ENCODE measurements at places on chromosomes 5 and 9. TPM values are rescaled to one million over a fixed set of nuclear protein-coding genes. Genes with fewer than 3 reads are reported as not detected.

Gene IL7R
- total RNA-seq: 34.9 TPM

Gene TTC23L
- total RNA-seq: 2.8 TPM

DNA sequence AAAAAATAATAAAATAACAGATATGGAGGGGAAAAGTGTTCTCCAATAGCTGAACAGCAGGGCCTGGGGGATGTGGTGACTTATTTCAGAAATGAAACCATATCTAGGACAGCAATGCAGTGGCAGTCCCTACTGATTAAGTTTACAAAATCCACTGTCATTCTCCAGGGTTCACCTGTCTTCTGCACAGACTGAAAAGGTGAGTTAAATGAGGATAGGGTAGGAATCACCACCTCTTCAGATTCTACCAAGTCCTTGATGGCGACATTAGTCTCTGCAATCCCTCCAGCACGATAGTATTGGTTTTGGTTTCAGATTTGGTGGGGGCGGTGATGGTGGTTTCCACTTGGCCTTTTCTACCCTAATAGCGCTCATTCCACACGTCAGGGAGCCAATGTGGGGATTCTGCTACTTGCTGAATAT lies 32.3 kb upstream of the NPM1 start:
- DNase-seq: no peak

DNA sequence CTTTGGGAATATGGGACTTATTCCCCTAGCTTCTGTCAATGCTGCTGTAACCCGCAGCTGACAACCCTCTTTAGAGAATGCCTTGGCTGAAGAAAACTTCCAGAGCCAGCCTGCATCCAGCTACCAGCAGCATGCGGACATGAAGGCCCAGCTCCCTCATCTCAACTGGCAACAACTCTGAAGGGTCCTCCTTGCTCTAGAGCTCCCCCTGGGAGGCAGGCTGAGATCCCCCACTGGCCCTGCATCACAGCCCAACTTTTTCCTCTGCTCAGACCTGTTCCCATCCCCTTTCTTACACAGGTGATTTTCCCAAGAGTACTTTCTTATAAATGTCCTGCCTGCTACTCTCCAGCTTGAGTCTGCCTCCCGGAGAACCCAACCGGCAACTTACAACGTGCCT lies 18.7 kb upstream of the WNT8A start:
- no peak for DNase-seq

DNA sequence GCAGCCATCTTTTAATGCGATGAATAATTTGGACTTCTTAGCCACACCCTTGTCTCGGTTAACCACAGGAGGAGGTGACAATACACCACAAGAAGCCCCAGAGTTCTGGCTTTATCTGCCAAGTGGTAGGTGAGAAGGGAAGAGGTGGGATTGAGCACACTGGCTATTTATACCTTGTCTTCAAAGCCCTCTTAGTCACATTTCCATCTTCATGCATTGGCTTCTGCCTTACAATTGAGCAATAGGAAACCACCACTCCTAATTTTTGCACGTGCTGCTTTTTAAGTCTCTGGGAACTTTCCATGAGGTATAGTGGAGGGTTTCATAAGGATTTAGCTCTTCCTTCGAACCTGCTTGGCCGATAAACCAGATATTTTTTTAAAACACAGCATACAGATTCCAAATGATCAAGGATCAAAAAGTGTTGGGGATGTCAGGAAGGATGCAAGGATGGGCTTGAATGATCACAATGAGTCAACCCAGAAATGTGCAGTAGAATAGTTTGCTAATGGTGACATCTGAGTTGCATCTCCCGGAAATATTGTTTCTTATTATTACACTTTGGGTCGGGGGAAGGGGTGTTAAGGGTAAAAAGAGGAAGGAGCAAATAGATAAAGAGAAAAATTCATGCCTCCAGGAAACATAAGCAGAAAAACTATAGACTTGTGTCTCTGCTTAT lies 25.5 kb downstream of the PLAC8L1 start:
- DNase-seq: no peak

DNA sequence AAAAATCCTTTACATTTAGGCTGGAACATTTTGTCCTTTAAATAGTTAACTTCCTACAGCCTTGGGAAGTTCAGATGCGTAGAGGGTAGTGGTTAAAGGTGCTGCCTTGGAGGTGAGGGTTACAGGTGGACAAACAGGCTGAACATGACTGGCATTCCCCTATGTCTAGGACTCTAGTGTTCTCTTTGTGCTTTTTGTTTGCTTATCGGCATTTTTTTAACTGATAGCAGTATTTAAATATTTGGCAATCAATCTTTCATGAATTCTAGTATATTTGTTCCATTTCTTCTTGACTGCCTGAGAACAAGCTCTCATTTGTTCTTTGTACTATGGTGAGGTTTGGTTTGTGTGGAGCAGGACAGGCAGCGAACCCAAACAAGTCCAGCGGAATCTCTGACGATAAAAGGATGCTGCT lies 307.6 kb downstream of the CTNND2 start:
- DNase-seq: no peak

- DNase-seq: no peak
These were observed 158.7 kb upstream of the TNC start for GRCh38 chr9:115276621-115277020.

GRCh38 chr5:65672796-65673195 lies 48.0 kb downstream of the SHLD3 start:
- DNase-seq: no peak

DNA sequence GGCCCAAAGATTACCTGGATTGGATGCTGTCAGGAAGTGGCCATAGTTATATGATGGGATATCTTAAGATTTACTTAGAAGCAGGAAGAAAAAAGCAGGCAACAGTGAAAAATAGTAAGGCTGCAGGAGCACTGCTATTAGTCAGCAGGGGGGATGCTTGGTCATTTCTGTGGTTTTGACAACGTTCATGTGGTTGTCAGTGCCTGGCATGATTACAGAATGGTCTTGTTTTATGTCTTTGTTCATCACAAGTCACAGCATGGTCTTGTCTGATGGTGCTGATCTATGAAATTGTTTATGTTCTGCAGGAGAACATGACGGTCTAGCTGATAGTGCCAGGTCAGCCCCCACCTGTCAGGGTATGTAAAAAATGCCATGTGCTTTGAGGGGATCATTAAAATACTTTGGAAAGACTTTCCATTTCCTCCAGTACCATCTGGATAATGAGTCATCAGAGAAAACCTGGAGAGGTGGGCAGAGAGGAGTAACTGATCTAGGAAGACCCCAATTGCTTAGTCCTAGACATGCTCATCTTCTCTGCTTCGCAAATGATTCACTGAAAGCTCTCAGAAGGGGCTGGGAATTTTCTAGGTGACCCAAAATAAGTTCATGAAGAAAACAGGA lies 48.5 kb downstream of the PLGRKT start:
- no peak for DNase-seq

DNA sequence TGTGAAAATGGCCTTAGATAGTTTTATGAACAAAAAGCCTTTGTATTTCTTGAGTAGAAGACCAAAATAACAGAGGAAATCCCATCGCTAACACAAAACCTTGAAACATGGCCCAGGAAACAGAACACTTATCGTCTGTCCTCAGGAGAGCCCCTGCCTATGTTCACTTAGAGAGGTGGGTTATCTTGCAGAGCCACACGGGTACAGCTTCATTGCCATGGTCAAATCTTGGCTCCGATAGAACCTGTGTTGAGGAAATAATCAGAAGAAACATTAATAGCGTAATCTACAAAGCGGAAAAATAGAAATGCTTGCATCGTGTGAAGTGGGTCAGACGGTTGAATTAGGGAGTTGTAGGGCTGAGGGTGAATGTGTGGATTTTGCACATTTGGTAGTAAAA lies 216.1 kb downstream of the MAST4 start:
- DNase-seq: no peak

DNA sequence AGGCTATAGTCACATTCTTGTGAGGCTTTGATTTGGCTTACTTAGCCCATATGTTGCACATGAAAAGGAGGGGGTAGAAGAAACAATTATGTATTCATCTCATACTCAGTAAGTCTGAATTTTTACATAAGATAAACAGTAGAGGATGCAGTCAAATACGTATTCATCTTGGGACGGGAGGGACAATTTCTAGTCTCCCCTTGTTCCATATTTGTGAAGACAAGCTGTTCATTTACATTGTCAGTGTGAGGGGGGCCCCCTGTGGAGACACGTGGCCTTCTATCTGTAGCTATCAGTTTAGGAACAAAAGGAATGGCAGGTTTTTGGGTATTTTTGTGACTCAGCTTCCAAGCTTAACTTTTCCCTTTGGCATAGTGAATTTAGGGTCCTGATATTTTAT lies 49.2 kb upstream of the PPP1R2B start:
- DNase-seq: no peak

- DNase-seq: no peak
These were observed 50.7 kb downstream of the ARRDC3 start for GRCh38 chr5:91332267-91333045.

GRCh38 chr5:78799266-78800017 lies 150.9 kb upstream of the LHFPL2 start:
- DNase-seq: no peak

DNA sequence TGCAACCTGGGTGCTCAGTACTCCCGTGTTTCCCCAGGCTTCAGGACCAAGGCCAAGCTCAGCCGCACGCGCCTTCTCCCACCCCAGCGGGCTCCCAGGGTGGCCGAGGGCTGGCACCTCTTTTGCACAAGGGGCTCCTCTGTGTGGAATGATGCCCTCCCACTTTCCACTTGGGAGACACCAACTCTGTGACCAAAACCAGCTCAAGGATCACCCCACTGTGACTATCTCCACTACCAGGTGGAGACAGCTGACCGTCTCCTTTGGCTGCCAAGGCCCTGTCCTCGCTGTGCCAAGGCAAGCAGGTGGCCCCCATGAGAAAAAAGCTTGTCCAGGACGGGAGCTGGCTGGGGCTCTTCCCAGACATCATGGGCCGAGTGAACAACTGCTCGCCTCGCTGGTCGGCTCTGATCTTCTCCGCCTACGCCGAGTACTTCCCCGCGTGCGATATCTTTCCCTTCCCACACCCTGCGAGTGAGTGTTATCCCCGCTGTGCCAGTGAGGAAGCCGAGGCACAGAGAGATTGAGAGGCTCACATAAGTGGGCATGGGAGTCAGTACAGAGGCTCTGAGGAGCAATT lies 132.8 kb downstream of the ZNF354C start:
- DNase-seq: no peak
